Activated T-helper 17 cell treated with anti-CD3 and anti-CD28 coated beads, Interleukin-2, amount 50 U/mL, for 72 hours (primary cell): ENCODE measurements at places on chromosomes 11 and 22.
A peak's percentile ranks its signal among the peaks of the same experiment; 100 is the strongest.

- ATAC-seq = no peak
Observed at GRCh38 chr11:62607714-62608113, 4.9 kb downstream of the EML3 start.

DNA sequence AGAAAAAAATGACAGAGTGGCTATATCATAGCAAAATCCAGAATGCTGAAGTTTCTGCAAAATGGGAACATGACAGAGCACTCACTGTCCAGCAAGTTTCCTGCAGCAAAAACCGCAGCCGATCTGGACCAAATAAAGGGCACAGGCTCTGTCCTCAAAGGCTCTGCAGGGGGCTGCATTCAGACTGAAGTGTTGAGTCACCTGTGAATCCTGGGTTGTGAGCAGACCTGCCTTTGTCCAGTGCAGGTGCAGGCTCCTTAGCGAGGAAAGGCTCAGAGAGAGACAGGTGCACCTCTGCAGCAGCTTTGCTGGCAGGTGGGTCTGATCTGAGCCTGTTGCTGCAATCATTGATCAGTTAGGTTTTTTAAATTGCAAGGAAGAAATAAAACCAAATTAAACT is 29.3 kb upstream of the NFAM1 start:
- no peak for ATAC-seq

GRCh38 chr11:14908214-14908880 is 16.3 kb upstream of the CYP2R1 start:
- ATAC-seq = peak; percentile 19

DNA sequence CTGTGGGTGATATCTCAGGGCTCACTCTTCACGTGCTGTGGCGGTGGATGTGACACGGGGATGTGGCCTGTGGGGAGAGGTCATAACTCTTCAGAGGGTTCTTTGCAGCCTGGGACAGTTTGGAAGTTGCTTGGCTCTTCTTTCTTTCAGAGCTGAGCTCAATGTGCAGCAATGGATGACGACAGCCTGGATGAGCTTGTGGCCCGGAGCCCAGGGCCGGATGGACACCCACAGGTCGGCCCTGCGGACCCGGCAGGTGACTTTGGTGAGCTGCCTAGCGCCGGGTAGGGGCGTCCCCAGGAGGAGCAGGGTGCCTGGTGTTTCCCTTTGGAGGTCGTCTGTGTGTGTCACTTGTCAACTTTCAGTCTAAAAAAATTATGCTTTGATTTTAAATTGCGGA is 5.1 kb downstream of the PHRF1 start:
- ATAC-seq = no peak

GRCh38 chr22:17891481-17892167 is 117.4 kb upstream of the BID start:
- ATAC-seq = no peak

GRCh38 chr11:10651656-10652361 is 41.7 kb downstream of the IRAG1 start:
- no peak for ATAC-seq

GRCh38 chr22:41401781-41402648 is 20.3 kb downstream of the TEF start:
- ATAC-seq = no peak

- no peak for ATAC-seq
Observed at GRCh38 chr11:125609545-125609944, 15.4 kb upstream of the CHEK1 start.

- ATAC-seq = peak; percentile 43
Observed at GRCh38 chr22:20494978-20495860, at the start of gene KLHL22. Gene KLHL22 (minus strand): TSS chr22:20495795. CDS start chr22:20489211, 6,584 bp downstream.

- peak; percentile 92 for ATAC-seq
Observed at GRCh38 chr22:37498289-37498909, 12.2 kb upstream of the MFNG start.

- ATAC-seq = no peak
Observed at GRCh38 chr22:38257181-38257580, 15.6 kb downstream of the TMEM184B start.

GRCh38 chr11:69939551-69940245 is 120.5 kb upstream of the FGF3 start:
- ATAC-seq = no peak

DNA sequence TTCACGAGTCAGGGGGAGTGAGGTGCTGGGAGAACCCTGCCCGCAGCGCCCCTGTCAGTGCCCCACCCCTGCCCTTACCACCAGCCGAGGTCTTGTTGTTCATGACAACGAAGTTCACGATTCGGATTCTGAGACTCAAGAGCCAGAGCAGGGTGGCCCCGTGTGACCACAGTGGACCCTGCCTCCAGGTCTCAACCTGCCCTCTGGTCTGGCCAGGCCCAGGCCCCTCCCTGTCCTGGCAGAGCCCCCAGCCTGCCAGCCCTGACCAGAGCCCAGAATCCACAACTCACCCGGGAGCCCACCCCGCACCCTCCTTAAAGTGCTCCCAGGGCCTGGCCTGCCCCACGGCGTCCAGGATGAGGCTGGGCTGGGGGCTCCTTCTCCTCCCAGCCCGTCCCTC is 9.9 kb downstream of the ANO9 start:
- no peak for ATAC-seq

- no peak for ATAC-seq
Observed at GRCh38 chr11:125167292-125167953, 2.9 kb downstream of the PKNOX2 start.

- no peak for ATAC-seq
Observed at GRCh38 chr11:64681171-64681570, 41.8 kb downstream of the NRXN2 start.

DNA sequence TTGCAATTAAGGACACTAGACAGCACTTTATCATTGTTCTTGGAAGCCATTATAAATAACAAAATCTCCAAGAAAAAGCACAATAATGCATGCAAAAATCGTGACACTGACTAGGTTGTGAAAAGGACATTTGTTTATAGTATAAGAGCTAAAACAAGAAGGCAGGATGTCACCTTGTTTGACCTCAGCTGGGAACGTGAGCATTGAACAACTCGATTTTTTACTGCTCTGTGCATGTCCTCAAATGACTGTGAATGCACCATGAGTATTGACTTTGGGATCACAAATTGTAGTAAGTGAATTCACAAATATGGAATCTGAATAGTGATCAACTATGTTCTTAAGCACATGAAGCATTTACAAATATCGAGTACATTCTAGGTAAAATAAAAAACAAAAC is 35.3 kb upstream of the ARHGAP20 start:
- no peak for ATAC-seq

- ATAC-seq = no peak
Observed at GRCh38 chr22:27245056-27245455, 556.5 kb downstream of the MN1 start.

DNA sequence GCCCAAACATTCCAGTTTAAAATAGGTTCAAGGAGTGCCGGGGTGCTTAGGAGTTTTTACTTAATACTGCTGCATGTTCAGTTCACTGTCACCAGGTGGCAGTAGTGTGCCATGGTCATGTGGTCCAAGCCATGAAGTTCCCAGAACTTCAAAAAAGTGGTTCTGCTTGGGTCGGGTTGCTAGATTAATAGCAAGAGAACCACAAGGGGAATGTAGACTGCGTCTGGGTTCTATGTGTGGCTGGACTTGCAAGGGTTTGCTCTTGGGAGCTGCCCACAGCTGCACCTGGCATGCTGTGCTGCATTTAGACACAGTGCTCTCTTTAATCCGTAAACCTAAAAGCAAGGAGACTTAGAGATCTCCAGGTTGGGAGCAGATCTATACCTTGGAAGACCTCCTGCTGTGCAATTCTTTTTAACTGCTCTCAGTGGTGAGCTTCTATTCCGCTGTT is 6.5 kb upstream of the SPON1 start:
- ATAC-seq = no peak

DNA sequence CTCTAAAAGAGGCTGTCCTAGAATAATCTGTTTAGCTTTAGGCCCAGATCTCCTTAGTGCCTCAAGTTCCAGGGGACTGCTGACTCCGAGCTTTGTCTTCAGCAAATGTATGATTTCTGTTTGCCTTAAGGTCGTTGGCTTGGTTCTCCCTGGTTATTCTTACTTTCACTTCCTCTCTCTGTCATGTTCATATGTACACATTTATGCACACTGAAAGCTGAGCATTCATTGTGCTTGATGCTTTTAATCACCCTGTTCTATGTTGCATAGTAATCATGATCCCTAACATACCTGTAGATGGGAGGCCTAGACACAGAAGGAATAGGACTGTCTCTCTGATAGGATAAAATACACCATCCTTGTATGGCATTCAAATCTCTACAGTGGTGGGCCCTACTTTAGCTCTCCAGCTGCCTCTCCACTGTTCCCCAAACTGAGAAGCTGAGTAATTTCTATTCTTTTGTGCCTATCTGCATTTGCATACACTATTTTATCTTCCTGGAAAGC is 7.2 kb downstream of the PPFIBP2 start:
- peak; percentile 77 for ATAC-seq
